ENCODE measurements at places on chromosomes 6 and 20.

- DNase-seq: no peak
Observed at GRCh38 chr20:8021541-8022269, 2.1 kb upstream of the TMX4 start.

GRCh38 chr6:143531720-143532499 is 20.4 kb upstream of the FUCA2 start:
- DNase-seq: no peak

- no peak for DNase-seq
Observed at GRCh38 chr20:23857962-23858595, 21.5 kb downstream of the CST5 start.

GRCh38 chr6:2830183-2830582 is 11.5 kb downstream of the SERPINB1 start:
- no peak for DNase-seq

DNA sequence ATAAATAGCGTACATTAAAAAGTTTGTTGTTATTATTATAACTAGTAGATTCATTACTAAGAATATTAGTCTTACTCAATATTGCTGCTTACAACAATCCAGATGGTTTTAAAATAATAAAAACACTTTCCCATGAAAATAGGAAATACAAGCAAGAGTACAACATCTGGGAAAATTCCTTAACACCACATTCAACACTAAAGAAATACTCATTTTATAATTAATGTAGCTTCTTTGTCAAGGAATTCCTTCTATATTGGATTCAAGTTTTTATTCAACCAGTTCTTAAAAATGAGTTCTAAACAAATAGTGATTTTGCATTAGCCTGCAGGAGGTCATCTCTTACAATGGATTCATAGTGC is 650.3 kb upstream of the SLC35B3 start:
- no peak for DNase-seq

GRCh38 chr6:80789912-80790570 is 683.6 kb downstream of the BCKDHB start:
- DNase-seq: no peak

DNA sequence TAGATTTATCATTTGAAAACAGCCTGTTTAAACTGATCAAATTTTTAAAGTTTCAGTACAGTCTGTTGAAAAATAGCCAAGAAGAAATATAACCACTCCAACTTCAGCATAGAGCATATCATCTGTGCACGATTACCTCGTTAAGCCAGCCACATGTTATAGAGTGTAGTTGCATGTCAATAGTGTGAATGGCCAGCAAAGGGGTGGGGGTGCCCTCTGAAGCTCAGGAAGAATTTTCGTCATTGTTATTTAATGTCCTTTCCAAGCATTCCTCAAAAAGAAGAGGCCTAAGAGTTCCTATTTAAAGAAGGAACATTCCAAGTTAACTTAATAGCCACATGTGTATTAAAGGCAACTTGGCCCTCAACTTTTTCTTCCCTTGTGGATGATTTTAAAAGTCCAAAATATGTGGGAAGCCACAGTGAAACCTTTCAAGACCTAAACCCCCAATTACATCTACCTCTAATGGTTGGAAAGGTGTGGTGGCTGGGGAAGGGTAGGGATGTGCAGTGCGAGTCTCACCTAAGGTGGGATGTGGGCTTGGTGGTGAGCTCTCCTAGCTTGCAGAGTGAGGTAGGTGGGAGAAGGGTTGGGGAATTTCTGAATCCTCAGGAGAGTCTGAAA is 1.8 kb upstream of the CCN2 start:
- DNase-seq: no peak

DNA sequence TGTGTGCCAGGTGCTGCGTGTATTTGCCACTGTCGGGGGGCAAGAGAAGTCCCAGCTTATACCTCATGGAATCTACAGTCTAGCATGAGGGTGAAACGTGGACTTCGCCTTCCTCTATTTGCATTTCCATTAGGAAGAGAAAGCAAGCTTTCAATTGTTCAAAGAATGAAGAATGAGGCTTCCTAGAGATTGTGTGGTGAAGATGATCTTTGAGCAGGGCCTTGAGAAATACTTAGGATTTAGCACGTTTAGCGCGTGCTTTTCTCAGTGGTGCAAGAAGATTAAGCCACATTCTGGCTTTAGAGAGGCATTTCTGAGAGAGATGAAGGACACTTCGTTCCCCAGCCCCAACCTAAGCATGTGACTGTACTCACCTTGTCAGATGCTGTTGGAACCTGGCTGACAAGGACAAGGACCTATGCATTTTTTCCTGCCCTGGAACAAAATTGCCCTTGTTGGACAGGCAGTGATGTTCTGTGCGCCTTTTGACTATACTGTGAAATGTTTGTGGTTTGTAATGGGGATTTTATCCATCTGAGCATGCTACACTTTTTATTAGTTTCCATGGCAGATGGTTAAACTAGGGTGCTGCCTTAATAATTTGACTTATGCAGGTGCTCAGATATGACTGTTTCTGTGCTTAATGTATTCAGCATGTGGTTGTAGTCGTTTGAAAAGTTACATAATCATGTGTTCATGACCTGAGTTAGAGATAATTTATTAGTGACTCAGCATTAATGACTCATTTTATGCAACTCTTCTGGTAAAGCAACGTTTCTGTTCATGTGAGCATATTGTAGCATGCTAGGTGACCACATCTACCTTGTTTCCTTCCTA is 10.7 kb downstream of the TULP4 start:
- DNase-seq: no peak

Measured in stimulated activated CD8-positive, alpha-beta memory T cell treated with anti-CD3 and anti-CD28 coated beads, Interleukin-15, amount 100 ng/mL, for 48 hours (primary cell).